Endothelial cell of umbilical vein (primary cell): ENCODE measurements at places on chromosomes 11 and 22. TPM values are rescaled to one million over a fixed set of nuclear protein-coding genes. Genes with fewer than 3 reads are reported as not detected.

The GLYAT gene
- not detected in 2 replicates for total RNA-seq

The MRGPRX3 gene
- total RNA-seq: not detected in 2 replicates

The TMEM121B gene
- total RNA-seq: 0.33 and 0.37 TPM in 2 replicates

The OR2AG1 gene
- not detected in 2 replicates for total RNA-seq

The DDI1 gene
- total RNA-seq: not detected in 2 replicates

The CSTPP1 gene
- 25.9 and 29.6 TPM in 2 replicates for total RNA-seq

The ACR gene
- 4.1 and 4.9 TPM in 2 replicates for total RNA-seq

The POTEH gene
- total RNA-seq: not detected in 2 replicates

The OR10A2 gene
- total RNA-seq: not detected in 2 replicates

The CD3G gene
- total RNA-seq: not detected in 2 replicates

The REXO2 gene
- 155 and 182 TPM in 2 replicates for total RNA-seq

The PKP3 gene
- 0.27 and 0.30 TPM in 2 replicates for total RNA-seq

The ARHGEF17 gene
- 80.6 and 89.9 TPM in 2 replicates for total RNA-seq

The TRIM6 gene
- total RNA-seq: 4.8 and 5.6 TPM in 2 replicates

The SYT8 gene
- not detected in 2 replicates for total RNA-seq

The SCT gene
- not detected in 2 replicates for total RNA-seq
